ENCODE measurements at places on chromosomes 1 and 21.
A peak's percentile ranks its signal among the peaks of the same experiment; 100 is the strongest.

GRCh38 chr21:36178349-36178748, 21.7 kb downstream of the DOP1B start:
- DNase-seq: no peak

GRCh38 chr1:89276690-89277089, 4.0 kb upstream of the GBP5 start:
- DNase-seq: no peak

DNA sequence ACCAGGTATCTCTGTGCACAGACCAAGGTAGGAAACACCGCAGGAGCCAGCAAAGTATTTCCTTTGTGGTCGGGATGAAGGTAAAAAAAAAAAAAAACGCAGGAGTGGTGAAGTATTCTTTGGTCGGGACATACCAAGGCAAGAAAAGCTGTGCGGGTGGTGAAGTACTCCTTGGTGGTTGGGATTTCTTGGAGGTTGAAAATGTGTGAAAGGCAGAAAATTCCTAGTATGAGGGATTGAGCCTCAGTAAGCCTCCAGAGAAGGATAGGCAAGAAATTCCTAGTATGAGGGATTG, 802.6 kb downstream of the PLA2G4A start:
- DNase-seq: no peak

- DNase-seq: no peak
These were observed 157.8 kb downstream of the PRDM16 start for GRCh38 chr1:3226701-3227350.

- no peak for DNase-seq
These were observed 14.5 kb upstream of the MX1 start for GRCh38 chr21:41411449-41412089.

GRCh38 chr1:231424950-231425805, 3.1 kb upstream of the EGLN1 start:
- no peak for DNase-seq

DNA sequence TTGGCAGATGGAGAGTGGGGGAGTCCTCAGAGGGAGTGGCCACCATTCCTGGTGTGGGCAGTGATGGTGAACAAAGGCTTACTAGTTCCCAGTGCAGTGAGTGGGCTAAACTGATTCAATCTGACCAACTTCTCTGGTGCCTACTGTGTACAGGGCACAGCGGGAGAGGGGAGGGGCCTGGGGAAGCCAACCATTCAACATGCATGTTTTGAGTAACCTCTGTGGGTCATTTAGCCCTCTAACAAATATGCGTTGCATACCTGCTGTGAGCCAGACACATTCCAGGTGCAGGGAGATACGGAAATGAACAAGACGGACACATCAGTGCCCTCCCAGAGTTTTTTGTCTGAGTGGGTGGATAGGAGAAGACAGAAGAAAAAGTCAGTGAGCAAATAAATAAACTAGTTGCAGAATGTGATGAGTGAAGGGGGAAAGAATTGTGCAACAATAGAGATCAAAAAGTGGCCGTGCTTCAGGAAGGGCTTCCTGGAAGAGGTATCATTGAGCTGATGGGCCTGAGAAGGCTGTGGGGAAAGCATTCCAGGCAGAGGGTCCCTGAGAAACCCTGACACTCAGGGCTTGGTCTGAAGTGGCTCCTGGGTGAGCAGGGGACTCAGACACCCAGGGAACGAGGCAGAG, 78.8 kb downstream of the EPHB2 start:
- no peak for DNase-seq

GRCh38 chr1:5664906-5665875, 327.0 kb downstream of the NPHP4 start:
- no peak for DNase-seq

GRCh38 chr1:226525750-226526149, 22.8 kb upstream of the STUM start:
- DNase-seq: no peak

- DNase-seq: no peak
These were observed 258.3 kb downstream of the FAF1 start for GRCh38 chr1:50701706-50702317.

GRCh38 chr1:116573431-116574095, 2.7 kb upstream of the CD58 start:
- no peak for DNase-seq

DNA sequence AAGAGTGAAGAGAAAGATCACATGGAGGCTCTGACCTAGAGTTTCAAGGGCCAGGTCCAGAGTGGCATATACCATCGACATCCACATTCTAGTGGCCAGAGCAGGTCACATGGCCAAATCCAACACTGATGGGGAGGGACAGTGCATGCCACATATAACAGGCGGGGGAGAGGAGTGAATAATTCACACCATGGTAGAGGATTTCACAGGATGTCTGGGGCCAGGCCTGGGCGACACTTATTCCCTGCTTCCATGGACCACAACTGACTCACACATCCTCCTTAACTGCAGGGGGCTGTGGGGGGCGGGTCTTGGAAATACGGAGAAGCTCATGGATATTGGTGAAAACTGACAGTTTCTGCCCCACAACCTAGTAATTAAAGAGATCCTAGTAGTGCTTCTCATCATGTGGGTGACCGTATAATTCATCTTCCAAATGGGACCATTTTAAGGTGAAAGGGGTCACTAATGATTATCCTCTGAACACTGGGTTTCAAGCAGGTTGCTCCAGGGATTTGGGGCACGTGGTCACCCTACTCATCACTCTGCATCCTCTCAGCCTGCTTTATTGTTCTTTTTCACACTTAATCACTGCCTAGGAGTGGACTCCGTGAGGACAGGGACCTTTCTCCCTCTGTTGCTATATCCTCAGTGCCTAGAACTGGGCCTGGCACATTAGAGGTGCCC, 44.0 kb downstream of the IGSF21 start:
- no peak for DNase-seq

DNA sequence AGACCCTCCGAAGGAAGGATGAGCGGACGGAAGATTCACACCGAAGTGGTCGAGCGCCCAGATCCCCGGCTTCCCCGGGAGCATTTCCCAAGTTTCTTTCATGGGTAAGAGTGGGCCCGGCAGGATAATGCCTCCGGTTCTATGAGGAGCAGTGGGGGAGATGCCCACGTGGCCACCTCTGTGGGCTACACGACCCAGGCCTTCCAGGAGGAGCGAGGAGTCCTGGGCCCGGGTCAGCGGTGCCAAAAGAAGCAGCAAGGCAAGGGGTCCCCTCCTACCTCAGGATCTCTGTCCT, 7.9 kb upstream of the NBPF11 start:
- no peak for DNase-seq

DNA sequence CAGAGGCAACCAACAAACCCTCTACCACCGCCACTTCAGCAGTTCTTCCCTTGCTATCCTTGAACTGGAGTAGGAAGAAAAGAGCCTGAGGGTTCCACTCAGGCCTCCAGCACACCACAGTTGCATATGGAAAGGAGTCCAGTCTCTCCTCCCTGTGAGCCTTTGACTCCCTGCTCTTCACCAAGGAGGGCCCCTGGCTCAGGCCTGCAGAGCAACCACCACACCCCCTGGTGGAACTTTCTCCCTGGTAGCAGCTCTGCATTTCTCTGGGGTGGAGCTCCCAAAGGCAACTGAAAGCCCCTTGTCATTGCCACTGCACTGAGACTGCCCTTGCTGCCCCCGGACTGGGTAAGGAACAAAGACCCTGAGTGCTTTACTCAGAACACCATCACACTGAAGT, 1021.5 kb upstream of the ADGRL2 start:
- no peak for DNase-seq

DNA sequence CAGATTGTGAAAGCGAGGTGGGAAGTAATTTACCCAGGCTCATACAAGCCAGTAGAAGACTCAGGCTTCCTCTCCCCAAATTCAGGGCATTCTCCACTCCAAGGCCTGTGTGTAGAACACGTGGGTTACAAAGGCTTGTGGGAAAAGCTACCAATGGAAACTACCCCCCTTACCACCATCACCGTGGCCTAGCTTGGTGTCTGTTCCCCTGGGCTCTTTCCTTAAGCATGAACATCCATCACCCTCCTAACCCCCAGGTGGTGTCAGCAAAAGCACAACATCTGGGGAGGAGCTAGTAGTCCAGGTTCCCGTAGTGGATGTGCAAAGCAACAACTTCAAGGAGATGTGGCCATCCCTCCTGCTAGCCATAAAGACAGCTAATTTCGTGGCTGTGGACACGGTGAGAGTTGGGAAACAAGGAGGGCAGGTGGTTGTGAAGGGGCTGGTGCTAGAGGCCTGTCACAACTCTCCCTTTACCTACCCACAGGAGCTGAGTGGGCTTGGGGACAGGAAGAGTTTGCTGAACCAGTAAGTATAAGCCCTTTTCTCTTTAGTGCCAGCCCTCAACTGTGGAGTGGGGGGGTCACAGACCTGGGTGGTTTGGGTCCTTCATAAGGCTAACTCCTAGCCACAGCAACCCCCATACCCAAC, 701 bp upstream of the MUTYH start:
- DNase-seq: no peak

DNA sequence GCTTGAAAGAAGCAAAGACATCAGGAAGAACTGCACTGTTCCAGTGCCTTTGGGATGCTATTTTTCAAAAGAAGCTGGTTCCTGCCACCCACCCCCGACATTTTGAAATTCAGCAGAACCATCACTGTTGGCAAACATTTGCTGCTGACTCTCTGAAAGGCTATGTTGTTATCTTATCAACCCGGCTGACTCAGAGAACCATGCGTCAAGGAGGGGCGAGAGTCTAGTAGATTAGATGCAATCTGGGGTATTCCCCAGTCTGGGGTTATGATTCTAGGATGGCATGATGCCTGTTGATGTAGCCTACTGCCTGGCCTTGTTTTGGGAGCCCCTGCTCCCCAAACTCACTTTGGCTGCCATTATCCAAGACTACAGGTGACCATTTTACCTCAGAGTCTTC, 267.8 kb upstream of the RUNX1 start:
- DNase-seq: no peak

GRCh38 chr1:177566495-177566894, 395.7 kb downstream of the BRINP2 start:
- DNase-seq: no peak

DNA sequence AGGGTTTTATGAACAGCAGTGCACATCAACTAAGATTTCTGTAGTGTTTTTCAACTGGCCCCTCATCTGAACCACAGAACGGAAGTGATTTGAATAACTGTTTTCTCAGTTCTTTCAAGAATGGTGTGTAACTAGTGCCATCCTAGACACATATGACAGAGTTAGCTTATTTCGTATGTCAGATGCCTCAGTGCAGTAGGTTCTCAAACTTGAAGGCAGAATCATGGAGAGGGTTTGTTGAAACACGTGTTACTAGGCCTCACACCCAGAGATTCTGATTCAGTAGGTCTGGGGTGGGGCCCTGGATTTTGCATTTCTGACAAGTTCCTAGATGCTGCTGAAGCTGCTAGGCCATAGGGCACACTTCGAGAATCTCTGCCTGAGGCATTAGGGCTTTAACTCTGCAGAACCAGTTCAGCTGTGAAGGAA, 49.0 kb downstream of the SCCPDH start:
- no peak for DNase-seq

- no peak for DNase-seq
These were observed 16.2 kb downstream of the WASF2 start for GRCh38 chr1:27473755-27474154.

- DNase-seq: no peak
These were observed 20.9 kb downstream of the S1PR1 start for GRCh38 chr1:101257500-101258325.

DNA sequence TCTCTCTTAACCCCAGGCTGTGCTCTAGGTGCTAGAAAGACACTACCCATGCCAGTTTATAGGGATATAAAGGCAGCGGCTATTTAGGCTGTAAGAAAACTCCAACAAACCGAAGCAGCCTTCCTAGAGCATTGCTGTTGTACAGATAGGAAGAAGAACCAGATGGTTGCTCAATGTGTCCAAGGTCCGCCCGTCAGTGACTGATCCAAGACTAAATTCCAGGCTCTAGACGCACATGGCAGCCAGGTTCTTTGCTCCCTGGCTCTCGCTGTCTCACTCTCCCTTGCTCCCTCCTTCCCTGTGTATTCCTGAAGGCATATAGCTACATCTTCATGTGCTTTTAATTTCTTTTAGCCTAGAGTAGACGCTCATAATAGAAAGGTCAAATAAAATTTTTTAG, 303.4 kb downstream of the KIF26B start:
- no peak for DNase-seq

DNA sequence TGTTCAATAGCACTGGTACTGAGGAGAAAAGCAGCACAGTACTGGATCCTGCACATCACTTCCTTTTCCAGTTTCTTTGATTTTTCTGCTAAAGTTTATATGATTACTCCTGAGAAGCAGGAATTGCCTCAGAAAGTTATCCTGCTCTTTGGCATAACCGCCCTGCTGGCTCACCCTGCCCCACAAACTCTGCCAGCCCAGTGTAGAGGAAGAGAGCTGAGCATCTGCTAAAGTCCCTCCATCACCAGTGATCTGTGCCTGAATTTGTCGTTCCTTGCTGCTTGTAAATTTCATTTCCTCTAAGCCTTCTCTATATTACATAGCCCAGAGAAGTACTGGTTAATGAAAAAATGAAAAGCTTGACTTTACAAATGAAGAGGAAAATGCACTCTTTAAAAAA, 87.0 kb upstream of the C1orf21 start:
- DNase-seq: no peak

GRCh38 chr21:37060296-37060695, 12.6 kb downstream of the PIGP start:
- DNase-seq: peak; percentile 75

DNA sequence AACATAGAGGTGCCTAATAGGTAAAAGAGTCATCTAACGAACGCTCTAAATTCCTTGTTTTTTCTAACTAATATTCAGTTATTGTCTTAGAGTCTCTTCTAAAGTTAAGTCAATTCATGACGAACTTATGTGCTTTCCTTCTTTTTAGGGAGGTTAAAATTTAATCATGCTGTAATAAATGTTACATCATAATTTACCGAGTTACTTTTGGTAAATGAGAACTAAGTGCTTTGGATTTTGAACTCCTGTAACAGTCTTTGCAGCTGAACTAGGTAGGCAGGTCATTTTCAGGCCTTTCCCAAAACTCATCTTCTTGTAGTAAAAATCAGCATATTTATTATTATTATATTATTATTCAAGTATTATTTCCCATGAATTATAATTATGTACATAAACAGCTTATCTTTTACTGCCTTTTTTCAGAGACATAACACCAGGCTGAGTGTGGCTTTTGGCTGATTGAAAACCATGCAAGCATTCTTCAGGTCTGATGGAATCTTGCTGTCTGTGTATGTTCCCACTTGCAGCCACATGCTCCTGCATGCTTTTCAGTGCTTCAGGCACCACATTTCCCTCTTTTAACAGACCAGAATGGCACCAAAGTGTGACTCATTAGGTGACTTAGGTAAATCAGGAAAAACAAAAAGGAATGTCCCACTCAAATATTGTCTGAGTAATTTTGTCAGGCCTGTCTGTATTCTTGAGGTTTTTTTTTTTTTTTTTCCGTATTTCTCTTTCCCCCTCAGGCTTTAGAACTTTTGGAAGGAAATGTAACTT, 81.0 kb upstream of the CD55 start:
- DNase-seq: no peak

GRCh38 chr1:180096584-180097325, 57.9 kb upstream of the QSOX1 start:
- DNase-seq: no peak

- no peak for DNase-seq
These were observed 415.2 kb upstream of the KAZN start for GRCh38 chr1:14183329-14183728.

- no peak for DNase-seq
These were observed 21.2 kb downstream of the ASAP3 start for GRCh38 chr1:23462766-23463165.

Measured in HEK293T (cell line).